ENCODE measurements at places on chromosomes 1 and 21.
A peak's percentile ranks its signal among the peaks of the same experiment; 100 is the strongest.

GRCh38 chr1:159942632-159943277 lies 2.7 kb downstream of the IGSF9 start:
- no peak overlapping the region for H3K4me3 ChIP-seq
- no peak for DNase-seq
- H3K4me1 ChIP-seq: peaks cover 8% of the 10 kb centered on the region
- H3K36me3 ChIP-seq: no peaks in the 10 kb centered on the region
- H3K27me3 ChIP-seq: peaks cover 18% of the 10 kb centered on the region

GRCh38 chr1:119115736-119116135 lies 24.7 kb downstream of the WARS2 start:
- DNase-seq: no peak
- H3K27me3 ChIP-seq: no peaks in the 10 kb centered on the region
- H3K4me3 ChIP-seq: no peak overlapping the region
- H3K4me1 ChIP-seq: no peaks in the 10 kb centered on the region
- no peak overlapping the region for H3K27ac ChIP-seq

DNA sequence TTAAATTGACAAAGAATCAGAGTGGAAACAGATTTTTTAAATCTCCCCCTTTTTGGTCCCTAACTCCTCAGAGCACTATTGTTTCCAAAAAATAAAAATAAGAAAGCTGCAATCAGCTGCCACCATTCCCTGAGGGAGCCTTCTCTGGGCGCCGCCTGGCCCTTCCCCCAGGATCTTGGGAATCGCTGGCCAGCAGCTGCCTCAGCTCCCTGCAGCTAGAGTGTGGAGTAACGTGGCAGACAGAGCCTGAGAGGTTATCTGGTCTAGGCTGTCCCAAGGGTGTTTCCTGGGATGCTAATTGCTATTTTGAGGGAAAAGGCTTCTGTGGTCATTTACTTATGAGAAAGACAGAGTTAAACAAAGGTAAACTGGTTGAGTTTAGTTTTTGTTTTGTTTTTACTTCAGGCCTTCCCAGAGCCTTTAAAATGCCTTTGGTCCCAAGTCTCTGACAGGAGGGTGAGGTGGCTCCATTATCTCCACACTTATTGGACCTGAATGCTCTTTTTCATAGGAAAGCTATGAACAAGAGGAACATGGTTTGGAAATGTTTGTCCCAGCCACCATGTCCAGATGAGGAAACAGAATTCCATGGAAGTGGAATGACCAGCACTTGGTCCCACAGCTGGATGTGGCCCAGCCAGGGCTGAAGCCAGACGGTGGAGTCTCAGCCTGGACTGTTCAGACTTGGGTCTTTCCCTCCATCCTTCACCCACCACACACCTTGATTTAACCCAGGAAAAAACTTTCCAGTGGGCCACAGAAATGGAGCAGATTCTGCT lies 14.1 kb upstream of the KIAA1614 start:
- no peaks in the 10 kb centered on the region for H3K27me3 ChIP-seq
- H3K36me3 ChIP-seq: no peaks in the 10 kb centered on the region
- DNase-seq: no peak
- H3K27ac ChIP-seq: no peak overlapping the region
- no peak overlapping the region for H3K4me3 ChIP-seq

DNA sequence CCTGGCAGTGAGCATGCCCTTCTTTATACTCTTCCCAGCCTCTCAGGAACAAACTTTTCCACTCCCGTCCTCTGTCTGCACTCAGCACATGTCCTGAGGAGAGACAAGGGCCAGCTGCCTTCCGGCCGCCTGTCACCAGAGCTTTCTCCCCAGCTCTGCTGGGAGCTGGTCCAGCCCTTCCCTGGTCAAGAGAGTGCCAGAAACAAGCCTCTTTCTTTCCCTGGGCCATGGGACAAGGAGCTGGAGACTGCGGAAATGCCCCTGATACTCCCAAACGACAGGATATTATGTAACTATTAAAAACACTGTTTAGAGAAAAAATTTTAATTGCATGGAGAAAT lies 10.4 kb downstream of the LAMB3 start:
- no peak overlapping the region for H3K27ac ChIP-seq
- no peak overlapping the region for H3K4me3 ChIP-seq
- no peak for DNase-seq
- no peaks in the 10 kb centered on the region for H3K4me1 ChIP-seq
- H3K36me3 ChIP-seq: no peaks in the 10 kb centered on the region

GRCh38 chr1:8330271-8331125 lies 12.6 kb downstream of the SLC45A1 start:
- H3K4me3 ChIP-seq: no peak overlapping the region
- no peaks in the 10 kb centered on the region for H3K4me1 ChIP-seq
- no peaks in the 10 kb centered on the region for H3K27me3 ChIP-seq
- H3K36me3 ChIP-seq: no peaks in the 10 kb centered on the region

DNA sequence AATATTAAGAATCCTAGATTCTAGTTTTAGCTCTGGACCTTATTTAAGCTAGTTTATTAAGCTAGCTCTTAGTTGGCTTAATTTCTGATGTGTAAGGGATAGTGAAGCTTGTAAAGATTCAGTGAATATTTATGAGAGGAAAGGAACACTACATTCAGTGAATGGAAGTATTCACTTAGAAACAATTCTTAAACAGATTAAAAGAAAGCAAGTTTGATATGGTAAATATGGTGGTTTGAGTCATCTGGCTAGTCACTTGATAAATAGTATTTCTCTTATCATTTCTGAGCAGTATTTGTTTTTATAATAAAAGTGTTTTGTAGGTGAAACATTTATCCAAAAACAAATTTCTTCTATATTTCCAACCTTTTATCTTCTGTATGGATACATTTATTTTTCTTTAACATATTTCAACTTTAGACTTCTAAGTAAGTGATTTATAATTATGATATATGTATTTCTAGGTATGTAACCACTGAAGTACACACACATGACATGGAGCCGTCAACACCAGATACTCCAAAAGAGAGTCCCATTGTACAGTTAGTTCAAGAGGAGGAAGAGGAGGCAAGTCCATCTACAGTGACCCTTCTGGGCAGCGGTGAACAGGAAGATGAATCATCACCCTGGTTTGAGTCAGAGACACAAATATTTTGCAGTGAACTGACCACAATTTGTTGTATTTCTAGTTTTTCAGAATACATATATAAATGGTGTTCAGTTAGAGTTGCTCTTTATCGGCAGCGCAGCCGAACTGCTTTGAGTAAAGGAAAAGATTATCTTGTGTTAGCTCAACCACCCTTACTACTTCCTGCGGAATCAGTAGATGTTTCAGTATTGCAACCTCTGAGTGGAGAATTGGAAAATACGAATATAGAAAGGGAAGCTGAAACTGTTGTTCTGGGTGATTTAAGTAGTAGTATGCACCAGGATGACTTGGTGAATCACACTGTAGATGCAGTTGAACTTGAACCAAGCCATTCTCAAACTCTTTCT lies 55.6 kb downstream of the SUCO start:
- peaks cover 46% of the 10 kb centered on the region for H3K36me3 ChIP-seq
- H3K27ac ChIP-seq: no peak overlapping the region
- peak overlapping the region; percentile 34 for H3K4me3 ChIP-seq
- no peaks in the 10 kb centered on the region for H3K27me3 ChIP-seq
- DNase-seq: no peak
- H3K4me1 ChIP-seq: no peaks in the 10 kb centered on the region

DNA sequence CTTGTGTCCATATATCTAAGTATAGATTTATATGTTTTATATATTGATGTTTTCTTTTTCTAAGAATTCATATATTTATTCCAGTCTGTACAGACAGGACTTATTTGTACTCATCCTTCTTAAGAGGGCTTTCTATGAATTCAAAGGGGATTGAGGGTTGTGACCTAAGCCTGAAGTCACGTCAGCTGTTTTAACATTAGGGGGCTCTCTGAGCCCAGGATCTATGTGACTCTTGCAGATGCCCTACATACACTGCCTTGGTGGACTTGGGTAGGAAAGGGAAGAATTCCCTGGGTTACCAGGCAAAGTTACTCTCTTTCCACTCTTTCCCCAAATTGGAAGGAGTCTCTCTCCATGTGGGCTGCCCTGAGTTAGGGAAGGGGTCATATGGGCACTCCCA lies 283.8 kb upstream of the DAB1 start:
- H3K27ac ChIP-seq: no peak overlapping the region
- no peaks in the 10 kb centered on the region for H3K36me3 ChIP-seq
- H3K27me3 ChIP-seq: no peaks in the 10 kb centered on the region
- H3K4me3 ChIP-seq: no peak overlapping the region
- DNase-seq: no peak

- no peaks in the 10 kb centered on the region for H3K4me1 ChIP-seq
- no peaks in the 10 kb centered on the region for H3K27me3 ChIP-seq
- H3K27ac ChIP-seq: no peak overlapping the region
- no peak for DNase-seq
Measured at GRCh38 chr1:219041141-219041540, 132.5 kb upstream of the LYPLAL1 start.

DNA sequence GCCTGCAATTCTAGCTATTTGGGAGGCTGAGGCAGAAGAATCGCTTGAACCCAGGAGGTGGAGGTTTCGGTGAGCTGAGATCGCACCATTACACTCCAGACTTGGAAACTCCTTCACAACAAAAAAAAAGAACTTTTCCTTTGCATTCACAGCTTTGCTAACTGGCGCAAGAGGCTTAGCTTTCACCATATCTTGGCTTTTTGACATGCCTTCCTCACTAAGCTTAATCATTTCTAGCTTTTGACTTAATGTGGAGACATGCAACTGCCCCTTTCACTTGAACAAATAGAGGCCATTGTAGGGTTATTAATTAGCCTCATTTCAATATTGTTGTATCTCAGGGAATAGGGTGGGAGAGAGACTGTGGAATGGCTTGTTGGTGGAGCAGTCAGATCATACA lies 8.7 kb downstream of the KPNA6 start:
- no peak for DNase-seq
- no peak overlapping the region for H3K4me3 ChIP-seq
- peaks cover 31% of the 10 kb centered on the region for H3K4me1 ChIP-seq
- H3K27me3 ChIP-seq: no peaks in the 10 kb centered on the region
- H3K36me3 ChIP-seq: no peaks in the 10 kb centered on the region
- no peak overlapping the region for H3K27ac ChIP-seq

GRCh38 chr1:54016343-54017282 lies 1.4 kb downstream of the LDLRAD1 start:
- no peaks in the 10 kb centered on the region for H3K4me1 ChIP-seq

DNA sequence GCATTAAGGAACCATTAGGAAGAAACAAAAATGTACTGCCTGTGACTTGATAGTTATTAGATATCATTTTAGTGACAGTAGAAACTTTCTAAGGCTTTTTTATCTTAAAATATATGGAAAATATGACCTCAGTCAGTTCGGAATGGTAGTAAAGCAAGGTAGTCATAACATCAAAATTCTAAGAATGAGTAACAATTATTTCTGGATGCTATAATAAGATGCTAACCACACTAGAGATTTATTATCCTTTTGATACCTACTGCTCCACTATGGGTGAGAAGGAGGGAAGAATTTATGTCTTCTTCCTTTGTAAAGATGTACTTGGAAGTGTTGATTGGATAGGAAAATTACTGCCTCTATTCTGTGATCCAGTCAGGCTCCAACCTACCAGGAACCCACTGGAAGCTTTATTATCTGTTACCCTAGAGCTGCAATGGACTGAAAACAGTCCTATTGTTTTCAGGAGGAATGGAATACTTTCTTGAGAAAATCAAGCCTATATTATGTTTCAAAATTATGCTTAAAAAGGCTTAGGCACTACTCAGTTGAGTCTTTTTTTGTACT lies 8.8 kb downstream of the FMN2 start:
- no peaks in the 10 kb centered on the region for H3K4me1 ChIP-seq
- no peaks in the 10 kb centered on the region for H3K27me3 ChIP-seq
- no peak overlapping the region for H3K4me3 ChIP-seq
- no peak overlapping the region for H3K27ac ChIP-seq

DNA sequence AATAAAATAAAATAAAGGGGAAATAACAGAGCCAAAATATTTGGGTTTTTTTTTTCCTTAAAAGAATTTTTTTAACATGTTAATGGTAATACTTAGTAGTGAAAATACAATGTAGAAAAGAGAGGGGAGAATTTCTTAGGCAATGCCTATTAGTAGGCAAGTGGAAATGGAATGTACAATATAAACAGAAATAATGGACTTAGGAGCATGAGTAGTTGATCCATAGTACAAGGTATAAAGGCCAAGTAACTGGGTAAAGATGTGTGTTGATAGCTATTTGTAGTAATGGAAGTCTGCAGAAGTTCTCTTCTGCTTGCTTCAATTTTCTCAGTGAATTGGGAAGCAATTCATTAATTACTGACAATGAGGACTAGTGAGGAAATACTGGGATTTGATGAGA lies 34.4 kb downstream of the TESK2 start:
- H3K4me1 ChIP-seq: no peaks in the 10 kb centered on the region
- no peak overlapping the region for H3K4me3 ChIP-seq
- no peak overlapping the region for H3K27ac ChIP-seq
- DNase-seq: no peak
- H3K36me3 ChIP-seq: no peaks in the 10 kb centered on the region

GRCh38 chr1:8791819-8792218 lies 25.6 kb downstream of the RERE start:
- no peak overlapping the region for H3K4me3 ChIP-seq
- no peaks in the 10 kb centered on the region for H3K4me1 ChIP-seq
- no peaks in the 10 kb centered on the region for H3K27me3 ChIP-seq
- H3K36me3 ChIP-seq: no peaks in the 10 kb centered on the region
- no peak for DNase-seq
